Large intestine (tissue), 12 donors: ENCODE measurements at places on chromosomes 5 and 9. TPM values are rescaled to one million over a fixed set of nuclear protein-coding genes. Genes with fewer than 3 reads are reported as not detected.

DNA sequence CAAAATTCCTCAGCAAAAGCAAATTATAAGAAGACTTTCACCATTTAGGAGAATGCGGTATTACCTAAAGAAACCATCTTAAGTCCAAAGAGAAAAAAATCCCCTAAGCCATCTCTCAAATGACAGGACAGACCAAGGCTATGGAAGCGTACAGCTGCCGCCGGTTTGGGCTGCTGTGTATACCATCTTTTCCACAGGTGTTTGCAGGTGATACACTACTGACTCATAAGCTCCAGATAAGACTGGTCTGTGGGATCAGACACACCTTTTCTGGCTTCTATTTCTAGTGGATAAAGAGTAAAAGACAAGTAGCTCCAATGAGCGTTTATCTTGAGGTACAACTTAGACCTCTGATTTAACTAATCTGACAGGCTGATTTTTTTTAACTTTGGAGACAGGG is 7.7 kb downstream of the CDKN2AIPNL start:
- DNase-seq = no peak

- DNase-seq = no peak
These were observed 209.2 kb downstream of the ENC1 start for GRCh38 chr5:74431290-74431669.

DNA sequence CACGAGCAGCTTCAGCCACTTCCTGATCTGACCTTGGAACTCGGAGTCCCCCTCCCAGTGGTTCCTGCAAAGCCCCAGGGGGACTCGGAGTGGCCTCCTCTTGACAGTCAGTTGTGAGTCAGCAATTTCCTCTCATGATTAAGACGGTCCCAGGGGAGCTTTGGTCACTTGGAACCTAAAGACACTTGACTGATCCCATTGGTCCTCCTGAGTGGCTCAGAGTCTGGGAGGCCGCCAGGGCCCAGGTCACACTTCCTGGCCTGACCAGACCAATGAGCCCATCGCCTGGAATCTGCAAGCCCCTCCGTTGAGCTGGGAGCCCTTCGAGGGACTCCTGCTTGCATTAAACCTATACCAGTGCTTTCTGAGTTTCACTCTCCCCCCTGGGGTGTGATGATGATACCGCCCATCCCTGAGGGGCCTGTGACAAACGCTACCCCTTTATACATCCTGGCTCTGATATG is 29.1 kb downstream of the TSPAN17 start:
- no peak for DNase-seq

The AHRR gene
- 3.9 TPM for polyA plus RNA-seq

GRCh38 chr5:126097876-126098275 is 325.3 kb upstream of the GRAMD2B start:
- no peak for DNase-seq

DNA sequence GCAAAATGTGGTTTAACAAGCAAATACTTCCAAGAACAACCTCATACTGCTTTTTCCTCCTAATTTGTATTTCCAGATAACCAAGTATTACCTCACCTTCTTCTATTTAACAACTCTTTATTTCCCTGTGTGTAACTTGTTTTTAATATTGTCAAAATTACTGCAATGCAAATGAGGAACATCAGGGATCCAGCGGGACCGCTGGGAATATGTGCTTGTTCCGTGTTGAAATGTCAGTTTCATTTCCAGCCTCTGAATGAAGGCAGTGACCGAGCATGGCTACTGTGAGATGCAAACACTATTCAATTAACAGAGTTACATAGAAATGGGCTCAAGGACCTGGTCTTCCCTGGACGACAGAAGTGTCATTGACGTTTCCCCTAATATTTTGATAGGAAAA is 110.8 kb upstream of the CTSL start:
- no peak for DNase-seq
